ENCODE measurements at places on chromosomes 4 and X. TPM values are rescaled to one million over a fixed set of nuclear protein-coding genes. Genes with fewer than 3 reads are reported as not detected.
A peak's percentile ranks its signal among the peaks of the same experiment; 100 is the strongest.

- H3K36me3 ChIP-seq: no peaks in the 10 kb centered on the region
- H3K27me3 ChIP-seq: no peaks in the 10 kb centered on the region
- no peaks in the 10 kb centered on the region for H3K4me1 ChIP-seq
Observed at GRCh38 chr4:143025081-143025704, 159.5 kb upstream of the USP38 start.

The FGF13 gene
- not detected for total RNA-seq

DNA sequence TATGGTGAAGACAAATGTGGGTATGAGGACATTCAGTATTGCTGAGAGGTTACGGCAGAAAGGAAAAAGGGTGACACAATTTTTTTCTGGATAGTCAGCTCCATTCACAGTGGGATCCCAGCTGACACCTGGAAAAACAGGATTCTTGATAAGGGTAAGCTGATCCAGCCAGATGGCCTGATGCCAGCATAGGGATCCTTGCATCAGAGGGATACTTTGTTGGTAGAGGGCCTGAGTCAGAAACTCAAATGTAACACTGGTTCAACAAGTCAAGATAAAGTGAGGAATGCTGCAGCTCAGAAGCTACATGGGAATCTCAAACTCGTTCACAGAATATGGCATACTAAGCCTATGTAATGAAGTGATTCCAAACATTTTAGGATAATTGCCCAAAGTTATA, 726.7 kb downstream of the C4orf33 start:
- H3K36me3 ChIP-seq: no peaks in the 10 kb centered on the region
- no peak for DNase-seq
- H3K4me1 ChIP-seq: no peaks in the 10 kb centered on the region

DNA sequence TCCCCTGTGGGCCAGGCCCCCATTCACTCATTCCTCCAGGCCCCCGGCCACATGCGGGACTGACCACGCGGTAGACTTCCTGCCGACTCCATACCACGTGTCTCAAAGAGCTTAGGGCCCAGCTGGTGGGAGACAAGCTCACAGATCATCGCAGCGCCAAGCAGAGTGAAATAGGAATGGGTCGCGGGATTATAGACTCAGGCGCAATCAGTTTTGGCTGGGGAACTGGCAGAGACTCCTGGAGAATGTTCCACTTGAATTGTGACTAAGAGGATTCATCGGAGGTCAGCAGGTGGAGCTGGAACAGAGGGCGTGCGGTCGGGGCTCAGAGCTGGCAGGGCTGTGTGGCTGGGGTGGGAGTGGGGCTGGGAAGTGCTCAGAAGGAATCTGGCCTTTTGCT, 15.6 kb downstream of the ATP2B3 start:
- no peaks in the 10 kb centered on the region for H3K27me3 ChIP-seq
- H3K4me1 ChIP-seq: no peaks in the 10 kb centered on the region
- H3K27ac ChIP-seq: no peak overlapping the region
- no peak for DNase-seq

The FGG gene
- total RNA-seq: 3.6 TPM

The DCAF8L2 gene
- not detected for total RNA-seq

The PRRG1 gene
- not detected for total RNA-seq

The CT45A10 gene
- not detected for total RNA-seq

The SNX12 gene
- total RNA-seq: 29.6 TPM

The N4BP2 gene
- total RNA-seq: 12.6 TPM

GRCh38 chr4:40334591-40335524, at the start of gene CHRNA9:
Gene CHRNA9 (plus strand): TSS chr4:40335333. CDS start chr4:40335468, 135 bp downstream.
- no peaks in the 10 kb centered on the region for H3K27me3 ChIP-seq
- no peak within 1 kb of the TSS for H3K4me3 ChIP-seq
- H3K4me1 ChIP-seq: no peaks in the 10 kb centered on the region
- H3K36me3 ChIP-seq: no peaks in the 10 kb centered on the region

DNA sequence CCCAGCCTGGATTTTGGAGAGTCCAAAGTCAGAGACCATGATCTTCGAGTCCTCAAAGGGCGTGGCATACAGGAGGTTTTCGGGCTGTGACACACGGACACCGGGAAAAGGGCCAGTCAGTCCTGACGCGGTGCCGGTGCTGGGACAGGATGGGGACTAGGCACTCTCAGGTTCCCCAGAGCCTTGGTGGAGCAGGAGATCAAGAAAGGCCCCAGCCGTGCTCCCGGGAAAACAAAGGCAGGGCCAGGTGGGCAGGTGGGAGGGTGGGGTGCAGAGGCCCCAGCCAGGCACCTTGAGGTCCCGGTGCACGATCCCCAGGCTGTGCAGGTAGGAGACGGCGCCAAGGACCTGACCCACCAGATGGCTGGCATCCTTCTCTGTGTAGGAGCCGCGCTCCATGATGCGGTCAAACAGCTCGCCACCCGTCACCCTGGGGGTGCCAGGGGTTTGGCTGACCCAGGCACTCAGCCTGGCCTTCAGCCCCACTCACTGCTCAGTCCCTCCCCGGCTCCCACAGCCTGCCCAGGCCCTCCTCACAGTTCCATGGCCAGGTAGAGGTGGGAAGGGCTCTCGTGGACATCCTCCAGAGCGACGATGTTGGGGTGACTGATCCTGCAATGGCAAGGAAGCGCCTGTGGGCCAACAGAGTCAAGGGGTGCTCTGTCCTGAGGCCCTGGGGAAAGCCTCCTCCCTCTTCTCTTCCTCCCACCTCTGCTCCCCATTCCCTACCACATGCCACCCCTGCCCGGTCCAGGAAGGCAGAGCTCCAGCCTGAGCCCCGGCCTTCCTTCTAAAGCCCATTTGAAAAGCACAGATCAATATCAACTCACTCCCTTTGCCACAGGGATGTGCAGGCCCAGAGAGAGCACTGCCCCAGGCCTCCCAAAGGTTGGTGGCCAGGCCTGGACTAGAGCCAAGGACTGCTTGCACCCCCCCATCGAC, 1.8 kb downstream of the PNCK start:
- no peak for DNase-seq
- no peaks in the 10 kb centered on the region for H3K4me1 ChIP-seq
- H3K27ac ChIP-seq: no peak overlapping the region
- no peak overlapping the region for H3K4me3 ChIP-seq

DNA sequence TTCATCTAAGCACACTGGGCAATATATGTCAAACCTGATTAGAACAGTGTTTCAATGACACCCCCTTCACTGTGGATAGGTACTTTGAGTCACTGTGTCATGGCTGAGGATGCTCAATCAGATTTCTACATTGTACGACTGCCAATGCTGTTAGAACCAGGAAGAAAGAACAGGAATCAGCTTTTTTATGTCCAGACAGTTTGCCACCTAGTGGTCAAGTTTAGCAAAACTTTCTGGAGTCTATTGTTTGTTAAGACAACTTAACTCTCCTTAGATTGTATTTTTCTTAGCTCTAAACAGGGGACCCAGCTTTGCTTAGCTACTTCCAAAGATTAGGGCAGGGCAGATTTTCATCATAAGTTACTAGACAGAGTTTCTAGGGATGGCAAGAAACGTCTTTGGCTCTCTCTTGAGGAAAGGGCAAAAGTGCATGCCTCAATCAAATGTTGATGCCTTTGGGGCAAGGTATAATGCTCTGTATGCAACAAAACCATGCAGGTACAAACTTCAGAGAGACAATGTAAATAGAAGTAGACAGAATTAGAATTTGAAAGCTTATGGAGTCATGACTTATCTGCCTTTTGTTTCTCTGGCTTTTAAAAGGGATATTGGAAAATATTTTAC, 40.5 kb upstream of the BMP3 start:
- H3K36me3 ChIP-seq: no peaks in the 10 kb centered on the region
- no peaks in the 10 kb centered on the region for H3K4me1 ChIP-seq
- H3K4me3 ChIP-seq: no peak overlapping the region
- no peaks in the 10 kb centered on the region for H3K27me3 ChIP-seq

DNA sequence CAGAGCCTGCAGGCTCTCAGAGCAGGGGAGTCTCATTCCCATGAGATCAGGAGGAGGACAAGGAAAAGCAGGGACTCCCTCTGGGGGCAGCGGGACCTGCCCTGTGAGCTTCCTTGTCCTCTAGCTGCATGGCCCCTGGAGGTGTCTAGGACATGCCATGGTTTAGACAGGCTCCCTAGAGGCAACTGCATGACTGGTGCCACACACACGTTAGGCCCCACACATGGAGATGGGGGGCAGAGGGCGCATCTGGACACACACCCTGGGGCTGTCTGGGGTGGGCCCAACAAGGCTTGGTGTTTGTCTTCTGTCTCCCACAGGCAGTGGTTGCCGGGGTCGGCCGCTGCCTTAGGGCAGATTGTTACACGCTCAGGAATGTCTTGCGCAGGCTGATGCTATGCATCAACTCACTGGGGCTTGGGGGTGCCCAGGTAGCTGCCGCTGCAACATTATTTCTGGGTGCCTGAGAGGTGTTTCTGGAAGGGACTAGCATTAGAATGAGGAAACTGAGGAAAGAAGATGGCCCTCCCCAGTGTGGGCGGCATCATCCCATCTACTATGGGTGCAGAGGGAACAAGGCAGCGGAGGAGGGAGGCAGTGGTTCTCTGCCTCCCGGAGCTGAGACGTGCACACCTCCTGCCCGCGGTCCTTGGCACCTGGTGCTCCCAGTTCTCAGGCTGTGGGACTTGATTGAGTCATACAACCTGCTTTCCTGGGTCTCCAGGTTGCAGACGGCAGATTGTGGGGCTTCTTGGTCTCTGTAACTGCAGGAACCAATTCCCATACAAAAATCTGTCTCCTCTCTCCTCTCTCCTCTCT, 32.1 kb upstream of the GPR78 start:
- no peaks in the 10 kb centered on the region for H3K4me1 ChIP-seq
- H3K4me3 ChIP-seq: no peak overlapping the region
- H3K36me3 ChIP-seq: no peaks in the 10 kb centered on the region
- H3K27me3 ChIP-seq: peaks cover 4% of the 10 kb centered on the region
- no peak overlapping the region for H3K27ac ChIP-seq

- H3K27ac ChIP-seq: no peak overlapping the region
- no peaks in the 10 kb centered on the region for H3K36me3 ChIP-seq
- H3K4me1 ChIP-seq: no peaks in the 10 kb centered on the region
- no peak for DNase-seq
Observed at GRCh38 chrX:150334981-150335380, 28.1 kb upstream of the MAMLD1 start.

- H3K27ac ChIP-seq: peak overlapping the region; percentile 34
- peak; percentile 72 for DNase-seq
- no peaks in the 10 kb centered on the region for H3K27me3 ChIP-seq
- H3K4me1 ChIP-seq: peaks cover 37% of the 10 kb centered on the region
Observed at GRCh38 chrX:130170752-130171445, 863 bp upstream of the RAB33A start.

The SYTL5 gene
- total RNA-seq: not detected

DNA sequence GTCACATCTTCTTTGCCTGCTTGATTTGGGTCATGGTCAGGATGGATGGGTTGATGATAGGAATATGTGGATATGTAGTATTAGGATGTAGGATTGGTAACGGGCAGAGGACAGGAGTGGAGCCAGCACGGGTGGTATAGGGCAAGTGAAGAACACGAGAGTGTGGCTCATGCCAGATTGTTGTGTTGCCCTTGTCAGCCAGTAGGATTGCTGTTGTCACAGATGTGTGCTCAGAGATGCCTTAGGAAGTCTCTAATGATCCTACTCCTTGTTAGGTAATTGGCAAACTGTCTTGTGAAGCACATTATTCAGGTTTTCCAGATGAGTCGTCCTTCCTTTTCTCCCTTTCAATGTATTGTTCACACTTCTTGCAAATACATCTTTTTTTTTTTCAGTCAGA, 5.5 kb downstream of the ATP10D start:
- H3K4me1 ChIP-seq: peaks cover 4% of the 10 kb centered on the region
- no peak overlapping the region for H3K4me3 ChIP-seq
- no peak for DNase-seq

GRCh38 chr4:75598390-75598789, 31.9 kb downstream of the CDKL2 start:
- no peaks in the 10 kb centered on the region for H3K27me3 ChIP-seq
- no peak overlapping the region for H3K27ac ChIP-seq
- no peak overlapping the region for H3K4me3 ChIP-seq
- DNase-seq: no peak
- no peaks in the 10 kb centered on the region for H3K4me1 ChIP-seq

GRCh38 chr4:164251257-164251656, 502.7 kb upstream of the SMIM31 start:
- no peaks in the 10 kb centered on the region for H3K4me1 ChIP-seq
- H3K36me3 ChIP-seq: no peaks in the 10 kb centered on the region
- no peak overlapping the region for H3K27ac ChIP-seq
- H3K4me3 ChIP-seq: no peak overlapping the region
- DNase-seq: no peak
- H3K27me3 ChIP-seq: no peaks in the 10 kb centered on the region

DNA sequence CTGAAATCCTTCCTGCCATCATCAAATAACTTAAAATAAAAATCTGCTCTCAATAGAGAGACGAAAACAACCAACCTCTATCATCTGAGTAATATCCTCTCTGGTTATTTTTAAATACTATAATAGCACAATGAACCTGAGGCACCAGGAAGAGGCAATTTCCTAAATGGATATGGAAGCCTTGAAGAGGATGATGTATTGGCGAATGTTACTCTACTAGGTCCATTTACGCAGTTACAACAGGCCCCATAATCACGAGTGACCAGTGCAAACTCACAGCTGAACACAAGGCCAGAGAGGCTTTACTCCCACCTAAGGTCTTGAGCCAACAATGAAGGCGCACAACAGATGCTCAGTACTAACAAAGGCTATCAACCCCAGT, 678.8 kb upstream of the NR3C2 start:
- no peak for DNase-seq
- H3K4me1 ChIP-seq: no peaks in the 10 kb centered on the region
- H3K36me3 ChIP-seq: no peaks in the 10 kb centered on the region
- H3K4me3 ChIP-seq: no peak overlapping the region
- no peak overlapping the region for H3K27ac ChIP-seq

The SULT1E1 gene
- total RNA-seq: not detected

The TBX22 gene
- not detected for total RNA-seq

The PPP2R2C gene
- total RNA-seq: not detected

DNA sequence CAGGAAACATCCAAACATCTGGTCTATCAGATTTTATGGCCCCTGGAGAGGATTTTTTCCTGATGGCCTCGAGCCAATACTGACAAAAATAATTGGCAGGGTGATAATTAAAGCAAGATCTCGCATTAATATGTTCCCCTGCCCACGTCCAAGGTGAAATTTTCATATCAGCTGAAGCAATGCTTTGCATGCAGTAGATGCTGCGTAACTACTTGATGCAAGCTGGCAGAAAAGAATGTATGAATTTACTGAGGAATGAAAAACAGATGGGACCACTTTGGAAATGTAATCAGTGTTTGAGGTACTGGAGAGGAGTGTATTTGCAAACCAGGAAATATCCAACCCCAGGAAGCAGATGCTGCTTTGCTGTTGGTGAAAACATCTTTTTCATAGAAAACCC, 36.8 kb upstream of the REST start:
- DNase-seq: no peak
- no peak overlapping the region for H3K4me3 ChIP-seq
- H3K36me3 ChIP-seq: no peaks in the 10 kb centered on the region
- no peaks in the 10 kb centered on the region for H3K27me3 ChIP-seq
- no peak overlapping the region for H3K27ac ChIP-seq

DNA sequence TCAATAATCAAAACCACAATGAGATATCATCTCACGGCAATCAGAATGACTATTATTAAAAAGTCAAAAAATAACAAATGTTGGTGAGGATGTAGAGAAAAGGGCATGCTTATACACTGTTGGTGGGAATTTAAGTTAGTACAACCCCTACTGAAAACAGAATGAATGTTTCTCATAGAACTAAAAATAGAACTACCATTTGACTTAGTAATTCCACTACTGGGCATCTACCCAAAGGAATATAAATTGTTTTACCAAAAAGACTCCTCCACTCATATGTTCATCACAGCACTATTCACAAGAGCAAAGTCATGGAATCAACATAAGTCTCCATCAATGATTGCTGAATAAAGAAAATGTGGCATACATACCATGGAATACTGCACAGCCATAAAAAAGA, 278.1 kb upstream of the ARSJ start:
- H3K27ac ChIP-seq: no peak overlapping the region
- H3K4me3 ChIP-seq: no peak overlapping the region
- no peaks in the 10 kb centered on the region for H3K27me3 ChIP-seq

The CD40LG gene
- 24.9 TPM for total RNA-seq

Data from T-cell (primary cell).